ENCODE measurements at places on chromosomes 5 and 9.

DNA sequence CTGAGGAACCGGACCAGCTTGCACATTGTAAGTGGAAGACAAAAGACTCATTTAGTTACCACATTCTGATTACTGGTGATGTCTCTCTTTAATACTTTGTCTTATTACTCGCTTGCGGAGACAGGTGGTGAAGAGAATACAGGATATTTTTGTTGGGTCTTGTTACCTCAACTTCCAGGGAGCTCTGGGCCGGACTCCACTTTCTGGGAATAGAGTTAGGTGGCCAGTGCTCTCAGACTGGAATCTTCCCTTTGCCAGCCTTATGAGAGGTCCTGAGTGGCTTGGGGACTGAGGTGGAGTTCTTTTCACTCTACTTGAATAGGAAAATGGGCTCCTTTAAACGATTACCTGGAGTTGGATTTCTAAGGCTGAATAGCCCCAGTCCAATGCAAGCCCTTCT is 33.3 kb upstream of the SPRY4 start:
- no peak for DNase-seq

- DNase-seq: no peak
Measured at GRCh38 chr5:15584528-15584927, 84.5 kb downstream of the FBXL7 start.

DNA sequence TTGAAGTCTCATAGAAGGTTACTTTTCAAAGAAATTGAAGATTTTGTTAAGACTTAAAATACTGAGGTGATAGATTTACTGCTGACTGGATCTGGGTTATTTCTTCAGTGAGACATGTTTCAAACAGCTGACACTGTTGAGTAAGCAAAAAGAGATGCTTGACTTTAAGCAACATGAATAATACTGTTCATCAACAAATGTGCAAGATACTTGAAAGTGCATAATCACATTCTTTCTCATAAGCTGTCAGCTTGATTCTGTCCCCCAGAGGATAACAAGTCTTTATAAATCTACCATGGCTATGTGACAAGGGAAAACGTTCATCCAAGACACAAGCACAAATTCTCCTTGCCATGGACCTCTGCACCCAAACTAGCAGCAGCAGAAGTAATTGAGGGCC is 260.1 kb upstream of the CDH18 start:
- DNase-seq: no peak

- DNase-seq: no peak
Measured at GRCh38 chr9:35481347-35481975, 8.4 kb upstream of the RUSC2 start.

- DNase-seq: no peak
Measured at GRCh38 chr9:107907715-107908114, 418.1 kb upstream of the KLF4 start.

GRCh38 chr5:38208782-38209378 is 49.5 kb upstream of the EGFLAM start:
- no peak for DNase-seq

- DNase-seq: no peak
Measured at GRCh38 chr5:139554264-139554663, 6.9 kb upstream of the UBE2D2 start.

- no peak for DNase-seq
Measured at GRCh38 chr9:106947106-106947900, 84.3 kb downstream of the ZNF462 start.

DNA sequence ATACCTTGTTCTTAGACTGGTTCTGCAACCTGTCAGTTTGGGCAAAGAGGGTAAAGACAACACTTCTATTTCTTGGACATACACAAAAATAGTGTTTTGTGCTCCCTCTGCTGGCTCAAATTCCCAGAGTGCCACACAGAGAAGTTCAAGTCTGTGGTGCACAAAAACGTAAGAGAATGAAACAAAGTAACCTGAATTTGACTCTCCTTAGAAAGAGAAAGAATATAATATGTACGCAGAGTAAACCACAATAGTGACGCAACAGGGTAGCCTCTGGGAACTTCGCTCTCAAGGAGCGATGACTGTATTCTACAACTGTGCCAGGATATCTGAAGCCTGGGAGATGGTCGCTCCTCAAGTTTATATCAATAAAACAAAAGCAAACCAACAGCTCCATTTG is 18.5 kb downstream of the DDX31 start:
- no peak for DNase-seq

- DNase-seq: no peak
Measured at GRCh38 chr5:6750951-6751685, 37.9 kb downstream of the TENT4A start.

DNA sequence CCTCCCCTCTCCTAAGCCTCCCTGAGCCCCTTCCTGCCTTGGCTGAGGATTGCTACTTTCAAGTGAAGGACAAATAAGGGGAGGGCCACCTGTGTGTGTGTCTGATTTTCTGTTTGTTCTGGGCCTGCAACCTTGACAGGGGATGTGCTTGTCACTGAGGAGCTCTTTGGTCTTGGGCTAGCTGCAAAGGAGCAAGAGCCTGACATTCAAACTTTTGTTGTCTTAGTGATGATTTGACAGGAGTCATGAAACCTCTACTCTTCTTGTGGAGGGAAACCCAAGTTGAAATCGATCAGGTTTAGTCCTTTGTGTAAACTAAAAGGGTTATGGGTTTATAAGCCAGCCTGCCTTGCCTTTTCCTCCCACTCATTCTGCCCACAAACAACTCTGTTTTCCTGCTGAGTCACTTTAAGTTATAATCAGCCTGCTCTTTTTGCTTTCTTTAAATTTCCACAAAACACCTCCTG is 16.9 kb downstream of the CLTA start:
- DNase-seq: no peak

DNA sequence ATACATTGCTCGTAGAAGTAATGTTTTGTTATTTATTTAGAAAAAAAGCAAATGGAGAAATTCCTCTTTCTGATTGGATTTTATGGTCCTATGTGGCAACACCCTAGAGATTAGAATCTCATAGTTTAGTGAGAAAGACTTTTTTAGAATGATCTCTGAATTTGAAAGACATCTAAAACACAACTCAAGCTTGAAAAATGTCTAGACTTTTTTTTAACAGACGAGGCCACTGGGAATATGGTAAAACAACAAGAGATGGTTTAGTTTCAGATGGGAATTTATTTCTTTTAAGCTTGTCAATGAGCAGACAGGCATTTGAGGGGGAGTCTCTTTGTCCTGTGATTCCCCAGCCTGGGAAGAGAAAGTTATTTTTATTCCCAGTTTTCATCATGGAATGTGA is 122.1 kb downstream of the NTRK2 start:
- no peak for DNase-seq

DNA sequence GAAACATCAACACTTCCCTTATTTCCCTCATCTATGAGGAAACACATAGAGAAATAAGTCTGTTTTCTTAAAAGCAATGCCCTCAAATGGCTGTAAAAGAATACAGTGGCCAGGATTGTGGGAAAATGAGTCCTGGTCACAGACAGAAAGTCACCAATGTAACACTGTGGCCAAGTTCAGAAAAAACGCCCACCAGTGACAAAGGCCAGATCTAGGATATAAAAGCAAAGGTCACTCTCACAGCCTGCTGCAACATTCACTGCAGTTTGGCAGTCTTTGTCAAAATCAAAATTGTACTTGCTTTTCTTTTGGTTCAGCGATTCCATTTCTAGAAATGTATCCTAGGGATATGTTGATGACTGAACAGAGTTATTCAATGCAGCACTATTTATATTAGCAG is 30.5 kb downstream of the TSSK1B start:
- no peak for DNase-seq

- no peak for DNase-seq
Measured at GRCh38 chr5:169165052-169165451, 135.9 kb downstream of the SLIT3 start.

DNA sequence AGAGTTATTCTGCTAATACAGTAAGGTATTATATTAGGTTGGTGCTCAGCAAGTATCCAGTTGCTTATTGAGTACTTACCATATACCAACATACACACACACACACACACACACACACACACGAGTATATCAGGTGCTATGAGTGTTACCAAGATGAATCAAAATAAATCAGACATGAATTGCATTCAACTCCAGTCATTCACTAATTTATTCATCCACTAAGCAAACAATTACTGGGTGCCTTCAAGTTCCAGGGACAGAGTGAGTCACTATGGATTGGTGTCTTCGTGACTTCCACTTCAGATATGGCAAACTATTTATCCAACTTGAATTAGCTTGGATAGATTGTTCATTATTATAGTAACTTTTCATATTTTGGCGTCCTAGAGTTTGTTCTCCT is 140.7 kb upstream of the SLC44A1 start:
- DNase-seq: no peak

DNA sequence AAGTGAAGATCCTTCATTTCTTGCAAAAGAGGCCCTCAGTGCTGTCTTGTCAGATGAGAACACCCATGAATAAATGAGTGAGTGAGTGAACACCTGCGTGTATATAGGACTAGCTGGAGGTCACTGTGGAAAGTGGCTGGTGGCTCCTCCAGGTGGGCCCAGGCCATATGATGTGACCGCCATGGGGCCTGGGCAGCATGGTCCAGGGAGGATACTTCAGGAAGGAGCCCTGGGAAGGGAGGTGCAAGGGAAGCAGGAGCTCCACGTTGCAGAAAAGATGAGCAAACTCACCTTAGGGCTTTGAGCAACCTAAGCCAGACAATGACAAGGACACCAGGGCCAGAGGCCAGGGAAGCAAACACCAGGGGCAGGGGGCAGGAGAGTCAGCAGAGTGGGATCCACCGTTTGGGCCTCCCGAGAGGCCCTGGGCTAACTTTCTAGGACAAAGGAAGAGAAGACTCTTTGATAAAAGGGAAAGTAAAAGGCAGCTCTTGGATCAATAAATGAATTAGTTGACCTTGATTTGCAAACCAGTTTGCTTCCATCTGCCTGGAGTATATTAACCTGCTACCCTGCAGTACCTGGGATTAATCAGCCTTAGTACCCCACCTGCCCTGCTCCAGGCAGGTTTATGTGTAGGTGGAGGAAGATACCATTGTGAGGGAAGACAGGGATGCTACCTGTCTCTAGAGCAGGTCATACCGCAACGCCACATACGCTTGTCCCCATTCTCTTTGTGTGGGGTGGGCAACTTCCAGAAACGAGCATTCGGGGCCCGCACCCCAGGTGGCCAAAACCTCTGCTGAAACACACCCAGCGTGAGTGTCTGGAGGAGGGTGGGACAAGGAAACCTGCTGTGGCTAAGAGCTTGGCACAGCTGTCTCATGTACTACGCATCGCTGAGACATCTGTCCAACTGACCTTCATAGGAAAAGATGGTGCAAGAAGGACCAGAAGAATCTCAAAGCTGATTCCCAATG is 51.4 kb upstream of the OLFM1 start:
- peak; percentile 1 for DNase-seq

- no peak for DNase-seq
Measured at GRCh38 chr5:143396353-143396940, 7.0 kb downstream of the NR3C1 start.

DNA sequence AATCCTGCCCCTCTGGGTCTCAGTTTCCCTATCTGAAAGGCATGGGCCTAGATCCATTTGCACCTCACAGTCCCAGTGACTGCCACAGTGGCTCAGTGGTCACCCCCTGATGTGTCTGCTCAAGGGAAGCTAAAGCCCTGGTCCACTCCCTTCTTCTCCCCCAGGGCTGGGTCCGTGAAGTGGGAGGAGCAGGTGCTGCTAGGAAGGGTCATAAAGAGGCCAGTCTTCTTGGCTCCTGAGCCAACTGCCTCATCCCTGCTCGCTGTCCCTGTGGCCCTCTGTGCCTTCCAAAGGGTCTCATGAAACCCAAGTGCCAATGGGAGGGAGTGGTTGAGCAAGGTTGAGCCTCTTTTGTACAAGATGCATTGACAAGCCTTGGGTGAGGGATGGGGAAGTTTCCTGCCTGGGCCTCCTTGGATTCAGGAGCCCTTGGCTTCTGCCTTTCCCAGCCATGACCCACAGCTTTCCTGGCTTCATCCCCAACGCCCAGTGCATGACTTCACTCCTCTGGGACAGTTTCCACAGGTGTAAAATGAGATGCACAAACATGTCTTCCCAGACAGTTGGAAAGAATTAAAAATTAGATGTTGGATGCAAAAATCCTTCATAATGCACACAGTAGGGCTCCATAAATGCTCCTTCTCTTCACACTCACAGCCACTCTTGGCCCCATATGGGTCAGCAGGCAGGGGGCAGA is 1.6 kb upstream of the SLC6A7 start:
- no peak for DNase-seq

DNA sequence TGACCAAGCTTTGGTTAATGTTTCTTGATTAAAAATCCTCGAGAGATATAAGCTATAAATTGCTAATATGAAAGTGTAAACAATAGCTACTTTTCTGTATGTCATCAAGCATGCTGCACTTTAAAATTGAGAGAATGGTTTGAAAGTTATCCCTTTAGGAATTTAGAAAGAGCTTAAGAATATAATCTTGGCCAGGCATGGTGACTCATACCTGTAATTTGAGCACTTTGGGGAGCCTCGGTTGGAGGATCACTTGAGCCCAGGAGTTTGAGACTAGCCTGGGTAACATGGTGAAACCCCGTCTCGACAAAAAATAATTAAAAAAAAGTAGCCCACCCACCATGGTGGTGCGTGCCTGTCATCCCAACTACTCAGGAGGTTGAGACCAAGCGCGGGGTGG is 12.2 kb upstream of the MROH2B start:
- no peak for DNase-seq

DNA sequence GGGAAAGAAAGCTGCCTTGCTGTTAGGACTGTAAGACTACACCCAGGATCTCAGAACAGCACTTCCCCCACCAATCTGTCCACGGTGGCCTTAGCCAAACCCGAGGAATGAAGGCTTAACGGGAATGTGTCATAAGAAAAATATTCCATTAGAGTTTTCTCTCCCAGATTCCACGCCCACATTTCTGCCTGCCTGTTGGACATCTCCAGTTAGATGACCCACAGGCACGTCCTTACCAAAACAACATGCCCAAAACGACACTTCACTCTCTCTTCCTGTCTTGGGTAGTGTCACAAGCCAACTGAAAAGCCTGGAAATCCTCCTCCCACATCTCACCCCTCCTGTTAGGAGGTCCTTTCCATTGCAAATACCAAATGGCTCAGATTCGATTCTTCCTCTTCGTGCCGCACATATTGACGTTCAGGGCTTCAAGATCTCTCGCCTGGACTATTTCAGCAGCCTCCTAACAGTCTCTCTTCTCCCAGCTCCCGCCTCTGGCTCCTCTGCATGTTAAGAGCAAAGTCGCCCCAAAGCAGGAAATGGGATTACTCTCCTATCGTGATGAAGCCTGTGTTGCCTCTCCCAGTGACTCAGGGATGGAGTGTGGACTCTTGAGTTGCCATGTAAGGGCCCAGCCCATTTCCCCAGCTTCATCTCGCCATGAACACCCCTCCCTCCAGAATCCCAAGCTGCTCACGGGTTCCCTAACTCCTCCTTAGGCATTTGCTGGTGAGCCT is 159.3 kb downstream of the NR3C1 start:
- DNase-seq: peak; percentile 61

GRCh38 chr5:109876030-109876725 is 186.5 kb downstream of the MAN2A1 start:
- no peak for DNase-seq

GRCh38 chr5:78549043-78549442 is 99.5 kb downstream of the LHFPL2 start:
- DNase-seq: no peak

GRCh38 chr9:81455462-81456219 is 233.7 kb downstream of the TLE1 start:
- DNase-seq: no peak
